ENCODE measurements at places on chromosomes 2 and 18.

- DNase-seq = no peak
Observed at GRCh38 chr2:176098366-176099158, 1.0 kb upstream of the HOXD12 start.

GRCh38 chr18:907115-907884 is 2.6 kb downstream of the ADCYAP1 start:
- DNase-seq = peak; percentile 70

DNA sequence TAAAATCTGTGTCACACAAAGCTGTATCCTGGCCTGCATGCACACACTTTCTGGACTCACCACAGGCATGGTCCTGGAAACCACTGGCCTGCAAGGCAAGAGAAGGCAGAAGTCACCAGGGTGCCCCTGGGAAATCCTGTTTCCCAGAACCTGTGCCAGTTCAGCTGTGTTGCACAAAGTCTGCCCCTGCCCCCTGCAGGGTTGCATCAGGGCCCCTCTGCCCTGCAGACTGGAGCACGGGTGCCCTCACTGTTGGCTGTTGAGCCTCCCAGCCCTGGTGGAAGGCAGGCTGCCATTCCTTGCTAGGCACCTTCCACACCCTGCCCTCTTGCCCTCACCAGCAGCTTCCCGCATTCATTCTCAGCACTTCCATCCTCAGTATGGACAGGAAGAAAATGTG is 18.0 kb upstream of the TUBB6 start:
- no peak for DNase-seq

DNA sequence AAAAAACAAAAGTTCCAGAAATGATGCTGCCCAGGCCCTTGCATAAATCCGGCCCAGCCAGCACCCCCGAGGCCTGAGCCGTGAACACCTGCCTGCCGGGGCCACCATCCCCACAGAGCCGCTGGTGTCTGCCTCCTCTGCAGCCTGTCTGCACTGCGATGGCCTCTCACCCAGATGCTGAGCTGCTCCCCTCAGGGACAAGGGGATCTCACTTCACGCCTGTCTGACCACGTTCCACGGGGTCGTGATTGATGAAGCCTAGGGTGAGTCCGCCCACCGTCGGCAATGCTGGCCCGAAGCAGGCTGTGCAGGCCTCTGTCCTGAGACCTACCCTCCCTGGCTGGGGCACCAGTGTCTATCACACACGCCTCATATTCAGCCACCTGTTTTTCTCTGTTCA is 444.2 kb downstream of the EIPR1 start:
- no peak for DNase-seq

DNA sequence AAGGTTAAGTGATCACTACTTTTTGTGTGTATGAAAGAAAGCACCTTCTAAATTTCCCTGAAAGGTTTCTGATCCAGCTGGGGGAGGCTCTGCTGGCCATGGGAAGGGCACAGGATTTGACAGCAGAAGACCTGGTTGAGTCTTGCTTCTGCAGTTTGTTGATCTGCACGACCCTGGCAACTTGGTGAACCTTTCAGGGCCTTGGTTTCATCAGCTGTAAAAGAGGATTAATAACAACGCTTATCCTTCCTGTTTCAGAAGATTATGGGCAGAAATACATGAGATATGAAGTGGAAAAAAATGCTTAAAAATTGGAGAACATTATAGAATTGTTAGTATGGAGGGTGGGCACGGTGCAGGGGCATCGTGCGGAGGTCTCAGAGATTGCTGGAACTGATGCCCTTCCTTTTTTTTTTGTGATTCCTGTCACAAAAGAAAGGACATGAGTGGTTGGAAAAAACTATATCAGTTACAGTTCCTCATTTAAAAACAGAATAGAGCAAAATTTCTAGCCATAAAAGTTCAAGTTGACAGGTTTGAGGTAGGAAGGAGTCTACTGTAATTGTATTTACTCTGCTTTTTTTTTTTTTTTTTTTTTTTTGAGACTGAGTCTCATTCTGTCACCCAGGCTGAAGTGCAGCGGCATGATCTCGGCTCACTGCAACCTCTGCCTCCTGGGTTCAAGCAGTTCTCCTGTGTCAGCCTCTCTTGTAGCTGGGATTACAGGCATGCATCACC is 47.4 kb downstream of the MFSD6 start:
- DNase-seq = no peak

DNA sequence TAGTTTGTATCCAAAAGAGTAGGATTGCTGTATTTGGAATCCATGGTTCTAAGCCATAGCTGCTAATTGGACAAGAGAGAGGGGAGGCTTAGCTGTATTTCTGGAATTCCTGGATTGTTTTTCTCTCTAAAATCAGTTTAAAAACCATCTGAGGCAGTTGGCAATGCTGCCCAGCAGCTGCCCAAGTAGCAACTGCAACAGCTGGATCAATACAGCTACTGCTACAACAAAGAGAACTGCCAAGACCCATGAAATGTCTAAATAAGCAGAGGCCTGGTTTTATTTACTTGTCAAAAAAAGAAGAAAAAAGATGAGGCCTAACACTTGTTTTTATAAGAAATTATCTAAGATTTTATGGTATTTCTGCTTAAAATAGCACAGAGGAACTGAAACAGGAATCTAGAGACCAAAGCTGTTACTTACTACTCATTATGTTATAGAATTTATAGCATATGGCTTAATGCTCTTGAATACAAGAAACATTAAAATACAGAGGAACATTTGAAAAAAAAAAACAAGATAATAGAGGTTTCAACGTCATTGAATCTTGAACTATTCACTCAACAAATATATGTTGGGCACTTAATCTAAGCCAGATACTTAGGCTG is 39.1 kb downstream of the TMEFF2 start:
- no peak for DNase-seq

- DNase-seq = no peak
Observed at GRCh38 chr2:143070704-143071103, 58.5 kb upstream of the ARHGAP15 start.

GRCh38 chr2:95384854-95385569 is 17.5 kb upstream of the FAHD2A start:
- DNase-seq = peak; percentile 53

- no peak for DNase-seq
Observed at GRCh38 chr18:3450799-3451182, 819 bp downstream of the TGIF1 start.

- no peak for DNase-seq
Observed at GRCh38 chr2:171669121-171669520, 18.1 kb upstream of the DYNC1I2 start.

DNA sequence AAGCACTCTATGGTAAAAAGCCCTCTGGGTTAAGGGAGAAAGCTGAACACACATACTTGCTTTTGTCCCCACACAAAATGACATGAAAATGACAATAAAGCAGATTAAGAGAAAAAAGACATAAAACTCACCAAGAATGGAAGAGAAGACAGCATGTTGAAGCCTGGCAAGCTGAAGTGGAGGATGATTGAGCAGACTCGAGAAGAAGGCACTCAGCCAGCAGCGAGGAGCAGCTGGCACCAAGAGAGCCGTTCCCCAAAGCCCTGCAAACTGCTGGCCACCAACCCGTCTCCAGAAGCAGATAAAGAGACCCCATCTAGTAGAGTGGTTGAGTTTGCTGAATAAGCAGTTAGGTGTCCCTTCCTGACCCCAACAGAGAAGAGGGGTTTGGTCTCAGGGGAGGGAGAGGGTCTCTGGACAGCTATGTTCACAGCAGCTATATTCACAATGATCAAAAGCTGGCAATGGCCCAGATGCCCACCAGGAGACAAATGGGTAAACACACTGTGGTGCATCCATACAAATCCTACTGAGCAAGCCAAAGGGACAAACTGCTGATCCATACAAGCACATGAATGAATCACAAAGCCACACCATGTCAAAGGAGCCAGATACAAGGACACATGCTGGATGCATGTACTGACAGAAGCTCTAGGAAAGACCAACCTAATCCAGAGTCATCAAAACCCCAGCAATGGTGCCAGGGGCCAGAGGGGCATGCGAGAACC is 36.9 kb downstream of the FAM168B start:
- DNase-seq = no peak

GRCh38 chr2:67922080-67922785 is 140.6 kb downstream of the C1D start:
- DNase-seq = no peak

- no peak for DNase-seq
Observed at GRCh38 chr2:216296856-216297255, 75.4 kb downstream of the MARCHF4 start.

DNA sequence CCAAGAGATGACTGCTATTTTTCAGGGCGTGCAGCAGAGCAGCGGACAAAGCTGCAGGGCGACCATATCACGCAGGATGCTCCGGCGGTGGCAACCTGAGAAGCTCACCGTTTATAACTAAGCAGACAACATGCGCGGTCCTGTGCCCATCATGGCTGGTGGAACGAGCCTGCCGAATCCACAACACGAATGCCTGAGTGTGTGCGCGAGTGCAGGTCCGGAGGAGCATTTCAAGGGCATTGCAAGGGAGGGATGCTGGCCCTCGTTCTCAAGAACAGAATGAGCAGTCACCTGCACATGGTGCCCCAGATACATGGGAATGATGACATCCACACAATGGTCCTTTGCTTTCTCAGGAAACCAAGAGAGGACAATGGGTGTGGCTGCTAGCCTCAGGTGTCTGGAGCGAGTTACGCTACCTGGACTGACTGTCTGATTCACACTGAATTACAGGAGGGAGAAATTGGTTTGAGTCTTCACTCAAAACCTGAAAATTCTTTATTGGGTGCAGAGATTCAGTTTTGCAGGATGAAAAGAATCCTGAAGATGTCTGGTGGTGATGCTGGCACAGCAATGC is 39.8 kb downstream of the TBC1D8 start:
- no peak for DNase-seq

- no peak for DNase-seq
Observed at GRCh38 chr18:58266291-58266690, 222.3 kb downstream of the NEDD4L start.

- DNase-seq = no peak
Observed at GRCh38 chr2:72803151-72803550, 22.7 kb downstream of the EXOC6B start.

- DNase-seq = no peak
Observed at GRCh38 chr2:187548656-187549055, 5.6 kb downstream of the TFPI start.

DNA sequence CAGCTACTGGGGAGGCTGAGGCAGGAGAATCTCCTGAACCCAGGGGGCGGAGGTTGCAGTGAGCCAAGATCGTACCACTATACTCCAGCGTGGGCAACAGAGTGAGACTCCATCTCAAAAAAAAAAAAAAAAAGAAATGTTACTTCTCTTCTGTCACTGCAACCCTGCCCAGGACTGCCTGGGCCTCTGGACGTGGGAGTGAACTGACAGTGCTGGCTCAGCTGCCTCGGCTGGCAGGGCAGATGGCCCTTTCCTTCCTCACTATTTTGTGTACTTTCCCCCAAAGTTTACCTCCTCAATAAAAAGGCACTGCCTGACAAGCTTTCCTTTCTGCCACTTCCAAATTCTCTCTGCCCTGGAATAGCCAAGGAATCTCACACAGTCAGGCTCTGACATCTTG is 12.5 kb upstream of the GPR155 start:
- DNase-seq = no peak

GRCh38 chr18:63339920-63340484 is 20.4 kb upstream of the BCL2 start:
- DNase-seq = peak; percentile 51

DNA sequence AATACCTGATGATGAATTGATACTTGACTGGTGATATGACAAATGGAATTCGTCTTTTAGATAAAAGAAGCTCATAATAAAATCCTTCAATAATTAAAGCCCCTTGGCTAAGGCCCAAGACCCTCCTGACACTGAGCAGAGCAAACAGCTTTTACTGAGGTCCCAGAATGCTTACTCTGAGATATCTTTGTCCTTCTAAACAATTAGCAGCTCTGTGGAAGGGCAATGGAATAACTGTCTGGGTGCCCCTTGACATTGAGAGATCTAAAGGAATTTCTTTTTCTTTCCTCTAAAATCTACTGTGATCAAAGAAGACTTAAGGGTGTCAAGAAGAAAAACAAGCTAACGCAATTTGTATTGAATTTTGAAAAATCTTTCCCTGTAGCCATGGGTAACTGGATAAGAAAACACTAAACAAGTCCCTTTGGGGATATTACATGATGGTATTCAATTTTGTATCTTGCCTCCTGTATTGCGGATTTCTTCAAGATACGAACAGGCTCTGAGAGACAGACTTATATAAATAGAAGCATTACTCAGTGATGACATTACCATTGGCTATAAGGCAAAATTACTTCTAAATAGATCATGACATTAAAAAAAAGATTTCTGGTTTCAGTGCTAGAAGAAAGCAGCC is 128.8 kb downstream of the MREG start:
- no peak for DNase-seq

DNA sequence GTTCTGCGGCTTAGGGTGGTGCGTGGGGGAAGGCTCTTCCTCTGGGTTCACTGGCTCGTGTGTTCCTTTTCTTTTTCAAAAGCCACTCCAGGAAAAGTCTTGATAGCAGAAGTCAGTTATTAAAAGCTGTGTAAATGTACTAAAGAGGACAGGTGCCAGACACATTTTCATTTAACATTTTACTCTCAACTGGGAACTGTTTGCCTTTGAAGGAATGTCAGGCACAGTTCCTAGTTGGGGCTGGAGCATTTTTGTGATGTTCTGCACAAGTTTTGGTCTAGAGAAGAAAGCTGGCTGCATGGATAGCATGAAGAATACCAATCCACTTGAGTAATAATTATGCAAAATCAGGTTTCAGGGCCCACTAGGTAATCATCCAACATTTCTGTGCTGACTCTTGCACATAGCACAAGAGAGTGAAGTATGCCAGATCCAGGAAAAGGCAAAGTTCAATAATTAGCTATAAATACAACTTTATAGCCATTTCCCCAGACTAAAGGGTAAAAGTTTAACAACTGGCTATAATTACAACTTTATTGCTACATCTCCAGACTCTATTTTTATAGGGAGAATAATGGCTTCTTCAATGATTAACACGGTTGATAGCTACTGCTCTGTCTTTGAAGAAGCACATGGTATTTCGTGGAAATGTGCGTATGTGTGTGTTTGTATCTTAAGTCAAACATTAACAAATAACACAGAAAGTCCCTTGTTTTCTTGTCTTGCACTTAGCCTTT is 16.2 kb downstream of the SCYGR8 start:
- DNase-seq = no peak

- DNase-seq = no peak
Observed at GRCh38 chr2:126749537-126749936, 93.6 kb downstream of the GYPC start.

- no peak for DNase-seq
Observed at GRCh38 chr2:135103843-135104242, 51.8 kb downstream of the RAB3GAP1 start.

- DNase-seq = no peak
Observed at GRCh38 chr2:191679818-191680600, 2.1 kb downstream of the NABP1 start.

DNA sequence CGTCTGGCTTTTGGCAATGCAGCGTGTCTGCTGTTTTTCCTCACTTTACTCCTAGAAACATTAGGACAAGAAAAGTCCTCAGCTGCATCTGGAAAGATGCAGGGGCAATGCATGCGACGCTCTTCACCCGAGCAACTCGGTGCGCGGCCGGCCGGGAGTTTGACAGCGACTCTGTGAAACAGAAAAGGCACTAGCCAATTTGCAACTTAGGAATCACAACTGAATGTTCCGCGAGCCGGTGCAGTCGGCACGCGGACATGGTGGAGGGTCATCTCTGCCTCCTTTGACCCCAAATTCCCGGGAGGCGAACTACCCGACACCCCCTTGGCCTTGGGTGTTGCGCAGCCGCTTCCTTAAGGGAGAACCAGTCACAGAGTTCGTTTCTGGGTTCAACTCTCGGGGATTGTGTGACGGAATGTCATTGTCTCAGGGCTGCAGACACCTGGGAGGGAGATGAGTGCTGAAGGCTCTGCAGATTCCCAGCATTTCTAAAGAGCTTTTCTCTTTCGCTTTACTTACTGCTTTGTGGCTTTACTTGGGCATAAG is 9.8 kb downstream of the NR4A2 start:
- peak; percentile 56 for DNase-seq
